SK-N-DZ (cell line): ENCODE measurements at places on chromosomes 3 and 15.
A peak's percentile ranks its signal among the peaks of the same experiment; 100 is the strongest.

DNA sequence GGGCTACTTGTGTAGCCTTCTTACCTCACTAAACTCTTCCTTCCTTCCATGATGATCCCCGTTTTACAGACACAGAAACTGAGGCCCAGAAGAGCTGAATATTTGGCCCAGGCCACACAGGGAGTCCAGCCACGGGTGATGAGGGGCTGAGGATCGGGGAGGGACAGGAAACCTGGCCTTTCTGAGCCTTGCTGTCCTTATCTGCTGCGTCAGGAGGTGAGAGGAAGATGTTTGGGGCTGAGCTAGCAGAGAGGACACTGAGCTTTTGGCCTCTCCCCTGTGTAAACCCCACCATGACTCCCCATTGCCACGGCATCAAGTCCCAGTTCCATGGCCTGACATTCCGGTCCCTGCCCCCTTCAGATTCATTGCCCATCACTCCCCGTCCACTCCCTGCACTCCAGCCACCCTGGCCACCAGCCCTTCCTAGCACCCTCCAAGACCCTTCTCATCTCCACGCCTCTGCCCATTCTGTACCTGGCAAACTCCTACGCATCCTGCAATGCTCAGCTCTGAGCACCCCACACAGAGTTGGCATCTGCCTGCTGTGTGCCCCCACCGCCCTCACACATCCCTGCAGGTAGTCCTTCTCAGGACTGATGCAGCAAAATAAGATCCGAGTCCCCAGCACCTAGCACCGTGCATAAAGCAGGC, 103.0 kb downstream of the FBLN2 start:
- DNase-seq: no peak

DNA sequence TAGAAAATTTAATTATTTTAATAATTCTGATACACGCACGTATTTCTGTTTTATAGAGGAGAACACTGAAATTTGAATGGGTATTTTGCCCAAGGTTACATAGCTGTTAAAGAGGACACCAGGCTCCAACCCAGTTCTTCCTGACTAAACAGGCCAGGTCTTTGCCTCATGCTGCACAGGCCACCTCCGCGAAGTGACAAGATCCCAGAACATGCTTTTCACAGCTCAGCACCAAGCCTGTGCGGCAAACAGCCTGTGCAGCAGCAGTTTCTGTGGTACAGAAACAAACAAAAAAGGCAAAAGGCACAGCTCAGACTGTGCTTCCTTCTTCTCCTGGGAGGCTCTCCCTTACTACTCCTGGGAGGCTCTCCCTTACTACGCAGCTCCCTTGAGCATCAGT, 6.5 kb downstream of the FOXL2 start:
- no peak for DNase-seq

- DNase-seq: no peak
Measured at GRCh38 chr3:15339786-15340215, 7.4 kb upstream of the SH3BP5 start.

DNA sequence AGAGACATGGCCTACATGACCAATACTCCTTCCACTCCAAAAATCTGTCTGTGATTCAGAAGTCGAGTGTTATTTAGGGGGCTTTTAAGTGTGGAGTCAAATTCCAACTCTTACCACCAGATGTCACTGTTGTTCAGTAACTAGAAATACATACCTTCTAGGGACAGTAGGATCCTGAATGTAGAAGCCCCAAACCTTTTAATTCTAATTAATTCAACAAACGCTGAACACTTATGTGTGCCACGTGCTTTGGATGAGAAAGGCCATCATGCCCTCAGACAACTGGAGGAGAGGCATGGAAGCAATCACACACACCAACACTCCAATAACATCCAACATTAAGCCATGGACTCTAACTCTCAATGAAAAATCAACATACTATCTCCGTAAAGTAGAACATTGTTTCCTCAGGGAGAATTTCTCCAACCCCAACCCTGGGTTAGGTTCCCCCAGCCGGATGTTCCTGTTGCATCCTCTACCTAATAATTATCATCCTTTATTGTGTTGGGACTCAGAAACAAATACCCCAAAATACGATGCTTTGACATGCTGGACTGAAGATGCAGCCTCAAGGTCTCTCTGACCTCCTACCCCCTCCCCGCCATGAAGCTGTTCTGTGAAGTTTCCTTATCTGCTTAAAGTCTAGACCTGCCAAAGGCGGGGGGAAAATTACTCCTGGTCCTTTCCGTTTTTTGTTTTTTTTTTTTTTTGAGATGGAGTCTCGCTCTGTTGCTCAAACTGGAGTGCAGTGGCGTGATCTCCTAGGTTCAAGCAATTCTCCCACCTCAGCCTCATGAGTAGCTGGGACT, 8.0 kb upstream of the CCDC13 start:
- peak; percentile 65 for DNase-seq

DNA sequence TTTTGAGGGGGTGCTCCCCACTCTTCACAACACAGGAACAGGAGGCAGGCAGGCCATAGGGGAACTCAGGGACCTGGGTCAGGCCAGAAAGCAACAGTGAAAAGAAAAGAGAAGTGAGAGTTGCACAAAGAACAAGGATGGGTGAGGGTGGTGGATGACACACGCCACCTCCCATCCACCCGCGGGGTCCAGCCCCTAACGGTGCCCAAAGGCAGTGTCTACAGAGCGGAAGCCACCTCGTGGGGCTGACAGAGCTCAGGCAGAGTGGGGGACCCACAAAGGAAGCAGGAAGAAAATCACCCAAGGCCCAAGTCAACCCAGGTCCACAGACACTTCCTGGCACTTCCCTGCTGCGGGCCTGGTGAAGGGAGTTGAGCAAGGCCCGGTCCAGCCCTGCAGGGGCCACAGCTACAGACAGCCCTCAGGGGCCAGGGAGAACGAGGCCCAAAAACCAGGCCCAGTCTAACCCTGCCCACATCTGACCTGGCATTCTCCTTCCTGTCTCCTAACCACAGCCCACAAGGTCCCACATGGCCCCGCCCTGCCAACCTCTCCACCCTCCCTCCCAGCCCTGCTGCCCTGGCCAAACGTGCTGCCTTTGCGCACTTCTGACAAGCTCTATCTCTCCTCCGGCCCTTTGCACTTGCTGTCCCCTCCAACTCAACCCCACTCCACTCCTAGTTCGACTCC, 5.9 kb downstream of the NUP210 start:
- no peak for DNase-seq

DNA sequence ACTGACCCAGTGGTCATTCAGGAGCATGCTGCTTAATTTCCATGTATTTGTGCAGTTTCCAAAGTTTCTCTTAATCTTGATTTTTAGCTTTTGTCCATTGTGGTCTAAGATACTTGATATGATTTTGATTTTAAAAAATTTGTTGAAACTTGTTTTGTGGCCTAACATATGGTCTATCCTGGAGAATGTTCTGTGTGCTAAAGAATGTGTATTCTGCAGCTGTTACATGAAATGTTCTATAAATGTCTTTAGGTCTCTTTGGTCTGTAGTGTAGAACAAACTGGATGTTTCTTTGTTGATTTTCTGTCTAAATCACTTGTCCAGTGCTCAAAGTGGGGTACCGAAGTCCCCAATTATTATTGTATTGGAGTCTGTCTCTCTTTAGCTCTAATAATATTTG, 17.4 kb downstream of the CEP63 start:
- no peak for DNase-seq

DNA sequence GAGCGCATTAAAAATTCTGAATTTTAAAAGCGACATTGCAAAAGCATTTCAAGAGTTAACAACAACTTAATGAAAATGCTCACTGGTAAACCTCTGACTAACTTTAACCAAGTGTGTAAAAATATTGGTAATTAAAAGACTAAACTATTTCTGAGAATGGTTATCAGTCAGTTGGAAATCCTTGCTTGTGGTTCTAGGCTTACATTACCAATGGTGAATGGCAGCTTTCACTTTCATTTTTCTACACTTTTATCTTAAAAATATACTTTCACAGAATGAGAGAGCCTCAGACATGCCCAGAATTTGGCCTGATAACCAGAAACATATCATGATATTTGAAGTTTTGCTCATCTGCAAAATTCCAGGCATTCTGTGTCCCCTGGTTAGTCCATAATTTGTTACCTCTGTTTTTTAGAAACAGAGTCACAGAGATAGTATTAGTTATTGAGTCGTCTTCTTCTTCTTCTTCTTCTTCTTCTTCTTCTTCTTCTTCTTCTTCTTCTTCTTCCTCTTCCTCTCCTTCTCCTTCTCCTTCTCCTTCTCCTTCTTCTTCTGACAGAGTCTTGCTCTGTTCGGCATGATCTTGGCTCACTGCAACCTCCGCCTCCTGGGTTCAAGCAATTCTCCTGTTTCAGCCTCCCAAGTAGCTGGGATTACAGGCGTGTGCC, 5.5 kb upstream of the RNF111 start:
- DNase-seq: no peak

- DNase-seq: no peak
Measured at GRCh38 chr3:58696093-58696492, 29.5 kb upstream of the FAM3D start.

GRCh38 chr15:67063689-67064606, 1.5 kb upstream of the SMAD3 start:
- peak; percentile 48 for DNase-seq

DNA sequence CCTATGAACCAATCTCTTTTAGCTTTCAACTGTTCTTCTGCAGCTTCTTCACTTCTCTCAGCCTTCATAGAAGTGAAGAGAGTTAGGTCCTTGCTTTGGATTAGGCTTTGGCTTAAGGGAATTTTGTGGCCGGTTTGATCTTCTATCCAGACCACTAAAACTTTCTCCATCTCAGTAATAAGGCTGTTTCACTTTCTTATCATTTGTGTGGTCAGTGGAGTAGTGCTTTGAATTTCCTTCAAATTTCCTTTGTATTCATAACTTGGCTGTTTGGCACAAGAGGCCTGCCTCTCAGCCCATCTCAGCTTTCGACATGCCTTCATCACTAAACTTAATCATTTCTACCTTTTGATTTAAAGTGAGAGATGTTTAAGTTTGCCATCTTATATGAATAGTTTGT, 21.7 kb downstream of the DZIP1L start:
- DNase-seq: no peak

GRCh38 chr3:195736866-195737490, 16.2 kb downstream of the MUC20 start:
- DNase-seq: no peak

DNA sequence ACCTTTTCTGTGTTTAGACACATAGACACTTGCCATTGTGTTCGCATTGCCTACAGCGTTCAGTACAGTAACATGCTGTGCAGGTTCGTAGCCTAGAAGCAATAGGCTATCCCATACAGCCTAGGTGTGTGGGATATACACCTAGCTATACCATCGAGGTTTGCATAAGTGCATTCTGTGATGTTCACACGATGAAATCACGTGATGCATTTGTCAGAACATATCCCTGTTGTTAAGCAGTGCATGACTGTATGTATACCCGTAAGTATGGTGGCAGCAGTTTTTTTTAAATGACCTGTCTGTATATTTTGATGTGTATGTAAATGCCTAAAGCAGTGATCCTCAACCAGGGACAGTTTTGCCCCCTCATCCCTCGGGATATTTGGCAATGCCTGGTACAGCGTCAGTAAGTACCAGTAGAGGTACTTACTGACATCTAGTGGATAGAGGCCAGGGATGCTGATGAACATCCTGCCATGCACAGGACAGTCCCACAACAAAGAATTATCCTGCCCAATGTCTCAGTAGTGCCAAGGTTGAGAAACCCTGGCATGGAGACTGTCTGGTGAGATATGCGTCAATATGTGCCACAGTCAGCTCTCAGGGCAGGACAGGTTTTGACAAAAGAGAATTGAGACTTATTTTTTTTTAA, 129.1 kb downstream of the HCN4 start:
- DNase-seq: peak; percentile 12

- DNase-seq: no peak
Measured at GRCh38 chr15:36905908-36906307, 194.4 kb downstream of the MEIS2 start.

- no peak for DNase-seq
Measured at GRCh38 chr15:38589502-38589901, 24.9 kb upstream of the RASGRP1 start.

DNA sequence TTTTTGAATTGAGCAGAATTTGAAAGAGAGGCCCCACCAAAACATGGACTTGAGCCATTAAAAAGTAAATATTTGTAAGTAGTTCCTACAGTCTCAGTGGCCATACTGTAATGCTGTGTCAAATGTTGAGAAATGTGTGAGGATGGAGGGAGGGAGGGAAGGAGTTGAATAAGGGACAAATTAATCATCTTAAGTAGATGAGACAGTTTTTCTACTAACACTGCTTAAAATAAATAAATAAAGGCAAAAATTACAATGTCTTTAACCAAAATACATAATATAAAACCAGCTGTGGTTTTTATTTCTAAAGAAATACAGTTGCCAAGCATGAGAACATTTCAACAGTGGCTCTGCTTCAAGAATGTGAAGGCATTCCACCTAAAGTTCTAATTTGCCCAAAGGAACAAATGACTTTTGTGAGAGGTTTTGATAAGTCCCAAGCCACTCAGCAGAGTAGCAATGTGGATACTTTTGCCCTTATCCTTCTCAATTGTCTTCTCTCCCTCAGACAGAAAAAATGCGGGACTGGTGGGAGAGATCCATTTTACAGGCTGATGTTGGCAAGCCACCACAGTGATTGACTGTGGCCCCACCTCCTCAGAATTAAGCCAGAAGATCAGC, 427.0 kb upstream of the RARB start:
- no peak for DNase-seq
